IPS DF 6.9 (cell line): ENCODE measurements at places on chromosomes 12 and 14.

DNA sequence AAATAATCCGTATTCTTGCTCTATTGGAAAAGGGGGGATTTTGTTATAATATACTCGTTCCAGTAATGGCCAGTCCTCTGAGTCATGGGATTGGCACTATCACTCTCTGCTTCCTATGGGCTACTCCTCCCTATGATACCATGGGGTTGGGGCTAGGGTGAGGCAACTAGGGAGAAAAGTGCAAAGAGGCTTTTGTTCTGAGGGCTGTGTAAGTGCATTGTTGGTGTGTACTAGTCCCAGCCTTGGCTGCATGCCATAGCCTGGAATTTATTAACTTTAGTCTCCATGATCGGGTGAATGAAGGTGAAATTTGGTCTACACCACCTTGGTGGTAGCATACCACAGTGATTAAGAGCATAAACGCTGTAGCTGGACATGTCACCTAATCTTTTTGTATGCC lies 247.6 kb downstream of the RPAP3 start:
- no peak for DNase-seq

- no peak for DNase-seq
These were observed 30.5 kb downstream of the YLPM1 start for GRCh38 chr14:74793506-74794155.

DNA sequence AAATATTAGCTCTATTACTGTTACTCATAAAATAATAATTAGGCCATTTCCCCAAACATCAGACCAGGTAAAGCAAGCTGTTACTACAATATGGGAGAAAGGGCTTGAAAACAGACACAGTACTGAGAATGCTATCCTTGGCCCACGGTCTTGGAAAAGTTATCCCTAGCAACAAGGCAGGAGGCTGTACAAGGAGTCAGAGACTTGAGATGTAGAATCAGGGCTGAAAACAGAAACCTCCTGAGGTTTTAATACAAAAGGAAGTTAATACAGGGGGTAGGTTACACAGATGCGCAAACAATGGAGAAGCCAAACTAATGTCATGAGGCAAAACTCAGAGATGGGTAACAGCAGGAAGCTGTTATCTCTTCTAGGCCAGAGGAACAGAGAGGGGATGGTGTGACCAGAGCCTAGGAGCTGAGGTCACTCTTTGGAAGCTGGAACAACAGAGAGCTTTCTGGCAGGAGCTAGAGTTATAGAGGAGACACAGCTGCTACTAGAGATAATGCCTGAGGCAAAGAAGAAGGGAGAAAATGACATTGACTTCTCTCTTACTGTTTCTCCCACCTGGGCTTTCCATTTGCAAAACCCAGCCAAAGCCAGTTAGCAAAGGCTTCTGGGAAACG lies 248.8 kb downstream of the SUDS3 start:
- no peak for DNase-seq

- no peak for DNase-seq
These were observed 92.5 kb upstream of the NAP1L1 start for GRCh38 chr12:76176940-76177339.
